Activated CD4-positive, alpha-beta memory T cell treated with anti-CD3 and anti-CD28 coated beads, Interleukin-2, amount 10 ng/mL, durations not matched to agents 7 days and 5 days (primary cell): ENCODE measurements at places on chromosomes 7 and 10. TPM values are rescaled to one million over a fixed set of nuclear protein-coding genes. Genes with fewer than 3 reads are reported as not detected.

ZFAND4 gene
- total RNA-seq: 19.6 TPM

MALRD1 gene
- total RNA-seq: not detected

CALHM1 gene
- total RNA-seq: 0.73 TPM

OR6V1 gene
- total RNA-seq: not detected

AOAH gene
- 15.4 TPM for total RNA-seq

NUTM2E gene
- 0.18 TPM for total RNA-seq

GRK5 gene
- total RNA-seq: 29.8 TPM

GSDME gene
- total RNA-seq: 1.7 TPM

FOXI2 gene
- not detected for total RNA-seq

NOC3L gene
- 18.6 TPM for total RNA-seq

OR2A12 gene
- not detected for total RNA-seq

SOSTDC1 gene
- total RNA-seq: not detected

VENTX gene
- total RNA-seq: not detected

C10orf62 gene
- not detected for total RNA-seq

AS3MT gene
- total RNA-seq: 0.65 TPM

FAM25A gene
- total RNA-seq: not detected

CYP3A7 gene
- total RNA-seq: not detected

SYT15 gene
- total RNA-seq: 0.95 TPM

ARHGAP22 gene
- 0.25 TPM for total RNA-seq

SORCS1 gene
- total RNA-seq: not detected

MAGI2 gene
- 0.13 TPM for total RNA-seq

HDAC9 gene
- total RNA-seq: 0.55 TPM

USP6NL gene
- 0.83 TPM for total RNA-seq

GARIN1A gene
- 0.25 TPM for total RNA-seq

WEE2 gene
- not detected for total RNA-seq

PIK3CG gene
- total RNA-seq: 47.3 TPM

STK31 gene
- not detected for total RNA-seq

SUGCT gene
- not detected for total RNA-seq

GPER1 gene
- total RNA-seq: not detected

PLEKHS1 gene
- total RNA-seq: not detected

SCRN1 gene
- 2.5 TPM for total RNA-seq

TMEM213 gene
- 1.1 TPM for total RNA-seq

RSU1 gene
- 74.3 TPM for total RNA-seq

GFRA1 gene
- not detected for total RNA-seq

PPP1R17 gene
- not detected for total RNA-seq

ABCB1 gene
- total RNA-seq: 8.1 TPM

SAMD9 gene
- total RNA-seq: 94.9 TPM

IDI2 gene
- total RNA-seq: not detected

NCAPG2 gene
- 151 TPM for total RNA-seq

AZGP1 gene
- total RNA-seq: not detected

CDC123 gene
- 89.5 TPM for total RNA-seq

EPO gene
- not detected for total RNA-seq

ANKRD61 gene
- total RNA-seq: 0.20 TPM

NME8 gene
- total RNA-seq: not detected

BMPER gene
- total RNA-seq: not detected

LRRD1 gene
- not detected for total RNA-seq

MICALL2 gene
- 1.5 TPM for total RNA-seq
